ENCODE measurements at places on chromosomes 3 and 15. TPM values are rescaled to one million over a fixed set of nuclear protein-coding genes. Genes with fewer than 3 reads are reported as not detected.
A peak's percentile ranks its signal among the peaks of the same experiment; 100 is the strongest.

- H3K27me3 ChIP-seq, result no peaks in the 10 kb centered on the region
- peaks cover 9% of the 10 kb centered on the region for H3K4me1 ChIP-seq
- H3K36me3 ChIP-seq, result no peaks in the 10 kb centered on the region
Measured at GRCh38 chr3:42698911-42699230, 3.7 kb downstream of the HHATL start.

- H3K4me1 ChIP-seq, result peaks cover 12% of the 10 kb centered on the region
- no peak overlapping the region for H3K27ac ChIP-seq
Measured at GRCh38 chr3:2511356-2511755, 412.7 kb downstream of the CNTN4 start.

The BSN gene
- 0.78 TPM for total RNA-seq

GRCh38 chr15:96416218-96416933, 85.9 kb downstream of the NR2F2 start:
- peaks cover 5% of the 10 kb centered on the region for H3K4me1 ChIP-seq
- DNase-seq, result no peak
- H3K36me3 ChIP-seq, result no peaks in the 10 kb centered on the region
- peaks cover 20% of the 10 kb centered on the region for H3K27me3 ChIP-seq
- H3K4me3 ChIP-seq, result peak overlapping the region; percentile 23

- no peak overlapping the region for H3K27ac ChIP-seq
- no peak overlapping the region for H3K4me3 ChIP-seq
- H3K27me3 ChIP-seq, result no peaks in the 10 kb centered on the region
Measured at GRCh38 chr3:135034291-135034768, 239.3 kb downstream of the EPHB1 start.

GRCh38 chr3:79040701-79041100, 727.1 kb downstream of the ROBO1 start:
- no peaks in the 10 kb centered on the region for H3K36me3 ChIP-seq
- no peak overlapping the region for H3K27ac ChIP-seq
- no peaks in the 10 kb centered on the region for H3K27me3 ChIP-seq
- H3K4me1 ChIP-seq, result no peaks in the 10 kb centered on the region
- no peak for DNase-seq

Data from tibial nerve (tissue), 4 donors.